ENCODE measurements at places on chromosomes 1 and 21. TPM values are rescaled to one million over a fixed set of nuclear protein-coding genes. Genes with fewer than 3 reads are reported as not detected.

Gene AADACL4
- not detected for polyA plus RNA-seq

Gene HUNK
- 0.48 TPM for polyA plus RNA-seq

Gene HPDL
- polyA plus RNA-seq, result 0.50 TPM

Gene ETV3L
- polyA plus RNA-seq, result 0.04 TPM

Gene BARHL2
- polyA plus RNA-seq, result not detected

Gene TRIM17
- polyA plus RNA-seq, result 0.27 TPM
